ENCODE measurements at places on chromosomes 16 and 17.

DNA sequence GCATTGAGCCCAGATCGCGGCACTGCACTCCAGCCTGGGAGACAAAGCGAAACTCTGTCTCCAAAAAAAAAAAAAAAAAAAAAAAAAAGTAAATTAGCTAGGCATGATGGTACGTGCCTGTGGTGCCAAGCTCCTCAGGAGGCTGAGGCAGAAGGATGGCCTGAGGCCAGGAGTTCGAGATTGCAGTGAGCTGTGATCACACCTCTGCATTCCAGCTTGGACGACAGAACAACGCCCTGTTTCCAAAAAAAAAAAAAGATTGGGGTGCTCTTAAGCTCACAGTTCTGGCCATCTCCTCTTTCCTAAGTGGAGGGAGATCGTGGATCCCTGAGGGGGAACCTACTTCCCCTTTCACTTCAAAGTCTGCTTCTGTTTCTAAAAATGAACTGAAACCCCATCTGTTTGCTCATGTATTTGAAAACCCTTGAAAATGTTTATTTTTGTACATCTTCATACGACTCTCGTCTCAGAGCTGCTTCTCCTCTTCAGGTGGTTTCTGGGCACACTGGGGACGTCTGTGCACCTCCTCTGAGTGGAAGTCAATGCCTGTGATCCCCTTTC, 138.8 kb downstream of the PRKCA start:
- DNase-seq: no peak

DNA sequence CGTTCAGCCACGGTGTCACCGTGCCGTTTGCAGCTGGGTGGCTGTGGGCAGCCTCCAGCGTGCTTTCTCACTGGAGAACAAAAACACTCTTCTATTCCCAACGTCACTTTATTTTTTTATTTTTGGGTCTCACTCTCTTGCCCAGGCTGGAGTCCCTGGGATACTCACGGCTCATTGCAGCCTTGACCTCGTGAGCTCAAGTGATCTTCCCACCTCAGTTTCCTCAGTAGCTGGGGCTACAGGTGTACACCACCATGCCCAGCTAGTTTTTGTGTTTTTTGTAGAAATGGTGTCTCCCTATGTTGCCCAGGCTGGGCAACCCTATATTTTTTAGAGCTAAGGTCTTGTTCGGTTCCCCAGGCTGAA, 34.4 kb upstream of the ZC3H18 start:
- no peak for DNase-seq

- no peak for DNase-seq
Observed at GRCh38 chr16:58205276-58206036, 7.5 kb upstream of the CSNK2A2 start.

DNA sequence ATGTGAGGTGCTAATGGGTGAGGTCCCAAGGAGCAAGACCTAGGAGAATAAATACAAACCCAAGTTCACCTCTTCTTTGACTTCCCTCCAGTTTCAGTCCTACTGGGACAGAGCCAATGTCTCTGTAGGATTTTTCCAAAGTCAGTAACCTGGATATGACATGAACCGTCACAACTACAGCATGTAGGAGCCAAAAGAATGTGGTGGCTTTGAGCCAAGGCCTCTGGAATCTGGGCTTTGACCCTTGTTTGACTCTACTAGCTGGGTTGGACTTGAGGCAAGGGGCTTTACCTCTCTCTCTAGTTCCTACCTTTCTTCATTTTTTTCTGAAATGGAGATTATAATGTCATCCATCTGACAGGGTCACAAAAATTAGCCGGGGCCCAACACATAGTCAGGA, 91.4 kb downstream of the CACNG3 start:
- no peak for DNase-seq

- DNase-seq: no peak
Observed at GRCh38 chr16:9437115-9437514, 345.7 kb downstream of the HAPSTR1 start.

- no peak for DNase-seq
Observed at GRCh38 chr16:87465306-87465705, 27.5 kb downstream of the ZCCHC14 start.

DNA sequence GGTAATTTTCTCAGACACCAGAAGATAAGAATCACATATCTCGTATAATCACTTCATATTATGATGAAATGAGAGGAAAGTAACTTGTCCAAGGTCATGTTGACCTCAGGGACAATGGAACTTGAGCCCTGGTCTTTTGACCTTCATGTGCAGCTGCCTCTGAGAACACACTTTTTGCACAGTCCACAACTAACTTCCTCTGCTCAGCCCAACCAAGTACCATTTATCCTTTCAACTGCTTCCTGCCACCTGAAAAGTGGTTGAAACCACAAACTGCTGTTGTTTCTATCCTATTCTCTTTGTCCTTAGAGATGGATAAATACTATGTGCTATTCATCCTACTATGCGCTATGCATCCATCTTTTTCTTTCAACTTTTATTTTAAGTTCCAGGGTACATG, 2.3 kb upstream of the CCL1 start:
- no peak for DNase-seq

DNA sequence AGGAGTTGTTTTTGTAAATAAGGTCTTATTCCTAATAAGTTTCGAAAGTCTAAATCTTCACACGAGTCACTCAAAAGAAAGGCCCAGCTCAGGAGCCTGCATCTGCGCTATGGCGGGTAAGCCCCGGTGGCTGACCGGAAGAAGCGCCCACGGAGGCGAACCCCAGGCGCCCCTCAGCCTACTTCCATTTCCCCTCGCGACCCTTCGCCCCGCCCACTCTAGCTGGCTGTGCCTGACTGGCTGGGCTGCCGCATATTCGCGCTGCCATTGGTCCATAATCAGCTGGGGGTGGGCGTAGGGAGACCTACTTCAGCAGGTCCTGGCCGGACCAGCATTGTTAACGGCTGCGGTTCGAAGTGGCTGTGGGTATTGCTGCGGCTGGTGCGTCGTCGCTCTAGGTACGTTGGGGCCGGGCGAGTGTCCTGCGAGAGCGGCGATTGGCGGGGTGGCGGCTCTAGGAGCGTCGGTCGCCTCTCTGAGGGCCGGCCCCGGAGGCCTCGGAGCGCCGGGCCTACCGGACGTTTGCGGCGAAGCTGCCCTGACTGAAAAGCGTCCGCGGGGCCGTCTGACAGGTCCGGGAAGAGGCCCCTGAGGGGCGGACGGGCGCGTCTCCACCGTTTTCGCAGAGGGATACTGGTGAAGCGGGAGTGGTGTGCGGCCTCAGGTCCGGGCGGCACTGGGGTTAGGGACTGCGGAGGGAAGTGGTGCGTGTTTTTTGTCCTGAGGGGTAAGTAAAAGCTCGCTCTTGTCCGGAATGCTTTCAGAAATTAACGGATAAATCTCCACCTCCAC, at the start of gene ATF7IP2:
Gene ATF7IP2 (plus strand): TSS at position 337 of the 792 bp plus-strand sequence. CDS start 44,560 bp downstream, outside the sequence.
- DNase-seq: peak; percentile 72

DNA sequence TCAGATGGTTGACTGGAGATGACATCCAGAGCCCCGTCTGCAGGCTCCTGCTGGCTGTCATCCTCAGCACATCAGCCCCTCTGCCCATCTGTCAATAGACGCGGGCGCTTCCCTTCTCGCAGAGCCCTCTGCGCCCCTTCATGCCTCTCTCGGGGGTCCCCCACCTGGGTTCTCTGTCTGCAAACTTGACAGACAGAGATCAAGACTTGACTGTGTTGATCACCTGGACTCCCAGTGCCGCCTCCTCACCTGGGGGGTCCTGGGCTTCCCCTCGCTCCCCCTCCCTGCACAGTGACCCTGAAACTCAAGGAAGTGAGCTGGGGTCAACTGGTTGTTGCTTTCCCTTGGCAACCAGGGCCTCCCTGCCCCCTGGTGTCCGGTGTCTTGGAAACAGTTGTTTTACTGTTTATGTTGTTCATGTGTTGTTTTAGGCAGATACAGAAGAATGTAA, 31.9 kb downstream of the RNF213 start:
- no peak for DNase-seq

DNA sequence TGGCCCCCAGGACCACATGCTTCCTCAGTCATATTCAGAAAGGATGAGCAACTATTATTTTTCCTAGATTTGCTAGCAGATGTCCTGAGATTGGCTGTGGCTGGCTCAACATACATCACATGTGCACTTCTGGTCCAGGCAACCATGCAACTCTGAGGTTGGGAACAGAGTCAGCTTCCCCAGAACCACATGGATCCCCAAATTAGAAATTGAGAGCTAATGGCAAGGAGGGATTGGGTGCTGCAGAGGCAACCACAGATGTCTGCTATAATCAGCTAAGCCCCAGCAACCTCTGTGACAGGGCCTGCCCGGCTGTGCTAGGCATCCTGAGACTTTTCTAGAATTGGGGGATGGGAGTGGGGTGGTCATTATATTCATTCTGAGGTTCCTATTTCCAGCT, 33.8 kb upstream of the CLEC18A start:
- no peak for DNase-seq

- no peak for DNase-seq
Observed at GRCh38 chr17:57766318-57766943, 21.3 kb upstream of the CCDC182 start.

- no peak for DNase-seq
Observed at GRCh38 chr17:42284024-42284369, 4.3 kb upstream of the STAT5A start.

GRCh38 chr17:47244697-47245096, 8.9 kb upstream of the ITGB3 start:
- DNase-seq: no peak

DNA sequence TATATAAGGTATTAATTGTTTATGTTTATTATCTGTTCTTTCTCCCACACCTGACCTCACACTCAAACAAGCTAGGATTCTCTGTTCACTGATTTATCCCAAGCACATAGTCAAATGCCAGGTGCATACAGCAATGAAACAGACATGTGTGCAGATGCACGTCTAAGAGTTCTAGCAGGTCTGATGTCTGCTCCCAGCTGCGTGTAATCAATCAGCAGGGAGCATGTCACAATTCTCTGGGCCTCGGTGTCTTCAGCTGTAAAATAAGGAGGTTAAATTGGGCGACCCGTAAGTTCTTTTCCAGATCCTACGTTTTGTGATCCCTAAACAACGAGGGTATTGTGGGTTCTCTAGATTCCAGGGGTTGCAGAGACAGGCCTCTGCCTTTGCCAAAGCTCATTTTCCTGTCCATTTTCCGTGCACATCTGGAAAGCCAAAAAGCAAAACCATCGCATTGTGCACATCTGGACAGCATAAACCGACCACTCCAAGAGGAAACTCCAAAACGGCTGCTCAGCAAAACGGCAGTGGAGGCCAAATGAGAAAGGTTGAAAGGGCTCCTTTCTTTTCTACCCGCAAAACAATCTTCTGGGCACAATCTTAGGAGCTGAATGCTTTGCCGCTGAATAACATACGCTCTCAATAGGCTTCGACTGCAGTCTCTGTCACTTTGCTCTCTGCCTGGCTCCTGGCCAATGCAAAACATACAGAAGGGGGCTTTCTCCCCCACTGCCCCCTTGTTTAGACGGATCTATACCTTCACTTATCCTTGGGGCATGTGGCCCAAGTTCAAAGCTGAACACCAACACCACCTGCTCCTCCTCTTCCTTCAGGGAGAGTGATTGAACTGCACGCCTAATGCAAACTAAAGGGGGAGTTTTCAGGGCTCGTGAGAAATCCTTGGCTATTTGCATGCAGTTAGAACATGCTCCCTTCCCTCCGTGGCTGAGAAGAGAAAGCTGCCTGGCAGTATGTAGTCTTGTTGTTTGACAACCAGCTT, 426.3 kb downstream of the SLC39A11 start:
- DNase-seq: no peak

GRCh38 chr17:59002848-59003247, 103.8 kb downstream of the TRIM37 start:
- no peak for DNase-seq

DNA sequence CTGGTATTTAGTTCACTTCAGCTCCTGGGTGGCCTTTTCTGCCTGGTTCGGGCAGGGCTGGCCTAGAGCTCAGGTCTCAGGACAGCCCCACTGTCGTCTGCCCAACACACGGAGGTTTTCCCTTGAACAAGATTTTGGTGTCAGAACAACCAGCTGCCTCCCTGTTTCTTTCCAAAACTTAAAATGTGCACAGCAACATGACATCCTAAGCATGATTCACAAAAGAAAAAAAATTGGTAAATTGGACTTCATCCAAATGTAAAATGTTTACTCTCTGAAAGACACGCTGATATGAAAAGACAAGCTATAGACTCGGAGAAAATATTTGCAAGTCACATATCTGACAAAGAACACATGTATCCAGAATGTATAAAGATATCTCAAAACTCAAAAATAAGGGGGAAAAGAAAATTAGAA, 197.8 kb upstream of the CHMP6 start:
- DNase-seq: no peak

DNA sequence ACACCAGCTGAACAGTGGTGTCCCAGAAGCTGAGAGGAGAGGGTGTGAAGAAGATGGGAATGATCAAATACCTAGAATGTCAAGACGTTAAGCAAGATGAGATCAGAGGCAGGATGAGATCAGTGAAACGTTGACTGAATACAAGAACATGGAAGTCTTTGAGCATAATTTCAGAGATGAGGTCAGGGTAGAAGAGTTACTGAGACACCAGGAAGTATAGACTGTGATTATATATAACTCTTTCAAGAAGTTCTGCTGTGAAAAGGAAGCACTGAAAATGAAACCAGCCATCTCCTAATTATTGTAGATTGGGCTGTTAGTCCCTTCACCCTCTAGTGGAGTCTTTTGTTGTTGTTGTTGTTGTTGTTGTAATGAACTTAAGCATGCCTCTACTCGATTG, 9.1 kb downstream of the SHCBP1 start:
- no peak for DNase-seq

DNA sequence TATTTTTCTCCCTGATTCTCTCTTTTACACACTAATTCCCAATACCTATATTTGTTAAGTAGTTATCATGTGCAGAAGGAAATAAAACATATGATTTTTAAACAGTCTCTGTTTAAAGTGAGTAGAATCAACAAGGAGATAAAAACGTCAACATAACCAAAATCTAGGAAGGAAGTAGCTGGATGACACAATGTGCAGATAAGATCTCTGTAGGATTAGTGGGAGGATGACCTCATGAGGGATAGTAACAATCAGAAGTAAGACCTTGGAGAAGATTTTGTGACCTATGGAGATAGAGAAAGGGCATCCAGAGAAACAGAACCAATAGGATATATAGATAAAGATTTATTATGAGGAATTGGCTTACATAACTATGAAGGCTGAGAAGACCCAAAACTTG, 262.6 kb upstream of the CDH11 start:
- DNase-seq: no peak

DNA sequence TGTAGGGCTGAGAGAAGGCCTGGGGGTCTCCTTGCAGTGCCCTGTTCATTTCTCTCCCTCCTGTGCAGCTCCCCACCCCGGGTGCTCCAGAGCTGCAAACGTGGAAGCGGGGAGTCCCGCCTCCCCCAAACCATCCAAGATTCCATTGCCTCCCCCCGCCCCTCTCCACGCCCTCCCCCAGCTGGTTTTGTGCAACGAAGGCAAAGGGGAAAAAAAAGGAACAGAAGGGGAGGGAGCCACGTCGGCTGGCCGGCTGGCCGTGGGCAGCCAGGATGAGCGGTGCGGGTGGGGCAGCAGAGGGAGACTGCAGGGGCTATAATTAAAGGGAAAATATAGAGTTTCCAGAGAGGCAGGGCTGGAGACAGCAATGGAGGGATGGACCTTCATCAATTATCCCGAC, 1.7 kb upstream of the COL1A1 start:
- no peak for DNase-seq

GRCh38 chr17:45992175-45992574, 6.9 kb upstream of the STH start:
- DNase-seq: no peak

GRCh38 chr16:58343562-58343961, 48.7 kb upstream of the GINS3 start:
- DNase-seq: no peak

Measured in smooth muscle cell of the brain vasculature (primary cell).